Activated naive CD8-positive, alpha-beta T cell treated with anti-CD3 and anti-CD28 coated beads, Interleukin-2, amount 50 U/mL, for 16 hours (primary cell): ENCODE measurements at places on chromosomes 6 and 20.

- DNase-seq = no peak
Observed at GRCh38 chr6:16555550-16555949, 205.7 kb downstream of the ATXN1 start.

DNA sequence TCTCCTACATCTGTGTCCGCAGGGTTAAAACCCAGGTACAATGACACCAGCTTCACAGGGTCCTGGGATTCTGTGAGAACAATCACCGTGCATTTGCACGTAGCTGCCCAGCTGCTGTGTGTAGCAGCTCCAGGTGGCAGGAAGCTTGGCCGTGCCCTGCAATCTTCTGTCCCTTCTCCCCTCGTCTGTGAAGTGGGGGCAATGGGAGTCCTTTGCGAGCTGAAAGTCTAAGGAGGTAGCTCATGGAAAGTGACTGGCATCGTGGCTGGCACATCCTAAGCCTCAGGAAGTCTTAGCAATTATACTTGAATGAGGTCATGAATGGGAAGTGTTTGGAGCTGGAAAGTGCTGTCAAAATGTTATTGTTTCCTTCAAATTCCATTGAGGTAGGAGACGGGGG lies 137.1 kb downstream of the SMOC2 start:
- no peak for DNase-seq

- no peak for DNase-seq
Observed at GRCh38 chr20:34016736-34017135, 23.0 kb downstream of the RALY start.

GRCh38 chr6:162543221-162543620 lies 184.3 kb downstream of the PRKN start:
- DNase-seq = no peak

GRCh38 chr6:705047-705446 lies 12.1 kb upstream of the EXOC2 start:
- no peak for DNase-seq
